Fibroblast of the conjunctiva (primary cell): ENCODE measurements at places on chromosomes 12 and 14.

- DNase-seq = peak; percentile 42
Measured at GRCh38 chr12:85575120-85576096, 260.8 kb downstream of the RASSF9 start.

GRCh38 chr14:39267608-39268005, 33.9 kb downstream of the MIA2 start:
- no peak for DNase-seq

- DNase-seq = peak; percentile 93
Measured at GRCh38 chr14:21087294-21088091, 11.0 kb downstream of the ZNF219 start.

DNA sequence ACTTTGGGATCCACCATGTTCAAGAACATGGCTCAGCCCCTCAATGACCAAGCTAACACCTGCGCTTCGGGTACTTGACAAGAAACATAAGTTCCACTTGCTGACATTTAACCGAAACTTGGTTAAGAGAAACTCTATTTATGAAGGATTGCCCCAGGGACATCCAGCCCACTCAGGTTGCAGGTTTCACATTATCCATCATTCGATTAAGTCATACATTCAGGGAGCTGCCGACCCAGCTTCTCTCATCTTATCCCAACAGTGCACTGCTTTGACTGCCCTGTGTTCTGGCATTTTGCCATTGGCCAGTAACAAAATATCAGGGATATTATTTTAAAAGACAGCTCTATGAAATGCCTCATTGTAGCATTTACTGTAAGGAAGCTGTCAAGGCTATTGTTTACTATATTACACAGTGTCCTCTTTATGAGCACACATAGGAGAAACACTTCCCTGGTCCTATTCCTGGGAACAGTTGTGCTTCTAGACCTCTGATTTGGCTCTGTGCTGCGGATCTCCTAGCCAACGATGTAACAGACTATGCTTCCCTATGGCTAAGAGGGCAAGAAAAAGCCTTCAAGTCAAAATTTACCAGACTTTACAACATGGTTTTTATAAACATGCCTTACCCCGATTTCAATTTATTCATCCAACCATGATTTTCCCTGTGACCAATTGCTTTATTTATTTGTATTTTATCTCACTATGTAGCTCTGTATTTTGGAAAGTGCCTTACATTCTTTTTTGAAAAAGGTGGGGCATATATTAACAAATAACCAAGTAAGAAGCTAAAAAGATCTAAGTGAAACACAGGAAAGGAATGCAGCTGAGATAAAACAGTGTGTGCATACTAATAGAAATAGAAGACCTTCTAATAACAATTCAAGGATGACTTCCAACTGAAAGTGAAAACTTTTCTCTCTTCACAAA, 109.3 kb downstream of the ITPR2 start:
- no peak for DNase-seq

- no peak for DNase-seq
Measured at GRCh38 chr12:89486264-89486663, 38.3 kb downstream of the GALNT4 start.

DNA sequence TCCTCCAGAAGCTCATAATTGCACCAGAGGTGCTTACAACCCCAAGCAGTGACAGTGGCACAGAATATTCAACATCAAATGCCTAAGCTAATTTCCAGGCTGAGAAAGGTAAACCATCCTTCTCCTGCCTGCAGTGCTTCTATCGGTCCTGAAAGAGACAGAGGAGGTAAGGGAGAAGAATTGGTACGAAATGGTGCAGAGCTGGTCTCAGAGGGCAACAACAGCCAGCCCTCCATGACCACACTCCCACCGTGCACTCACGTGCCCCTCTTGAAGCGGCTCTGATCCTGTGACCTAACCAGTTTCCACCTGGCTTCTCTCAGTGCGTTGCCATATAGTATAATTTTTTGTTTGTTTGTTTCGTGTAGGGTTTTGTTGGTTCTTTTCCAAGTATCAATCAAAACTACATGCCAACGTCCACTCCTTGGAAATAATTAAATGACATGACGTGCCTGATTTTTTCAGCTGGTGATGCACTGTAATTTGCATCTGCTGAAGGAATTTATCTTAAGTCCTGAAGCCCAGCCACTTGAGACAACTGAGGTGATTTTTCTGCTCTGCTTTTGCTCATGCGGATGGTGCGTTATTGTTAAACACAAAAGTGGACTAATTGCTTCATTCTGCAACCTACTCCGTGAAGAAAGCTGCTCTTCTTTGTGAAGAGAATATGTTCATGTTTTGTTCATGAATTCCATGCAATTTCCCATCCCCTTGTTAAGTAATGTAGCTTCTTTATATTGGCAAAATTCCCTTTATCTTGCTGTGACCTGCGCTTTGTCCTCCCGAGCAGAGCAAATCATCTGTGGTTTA, 1.3 kb upstream of the ATP2A2 start:
- DNase-seq = no peak

- DNase-seq = no peak
Measured at GRCh38 chr14:84579292-84579691, 950.7 kb upstream of the FLRT2 start.

GRCh38 chr14:99081880-99082279, 190.1 kb downstream of the BCL11B start:
- no peak for DNase-seq

DNA sequence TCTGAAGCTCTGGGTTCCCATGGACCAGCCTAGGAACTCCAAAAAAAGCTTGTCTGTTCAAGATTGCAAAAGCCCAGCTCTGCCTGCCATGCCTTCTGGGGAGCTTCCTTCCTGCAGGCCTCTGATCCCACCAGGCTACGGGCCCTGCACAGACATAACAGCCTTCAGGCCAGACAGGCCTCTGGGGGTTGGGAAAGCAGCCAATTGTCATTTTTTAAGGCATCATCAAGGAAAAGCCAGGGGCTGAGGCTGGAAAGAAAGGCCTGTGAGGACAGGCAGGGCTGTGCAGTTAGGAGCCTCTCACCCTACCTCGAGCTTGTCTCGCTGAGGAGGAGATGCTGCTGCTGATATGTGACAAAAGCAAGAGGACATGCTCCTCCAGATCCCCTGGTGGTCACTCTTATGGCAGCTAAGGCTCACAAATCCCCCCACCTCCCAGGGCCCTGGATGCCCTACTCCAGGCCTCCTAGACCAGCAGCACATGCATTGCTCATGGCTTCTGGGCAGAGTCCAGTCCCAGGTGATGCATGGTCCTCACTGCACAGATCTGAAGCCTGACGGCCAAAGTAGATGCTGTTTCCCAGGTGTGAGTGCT, 2.9 kb downstream of the TMEM229B start:
- no peak for DNase-seq

GRCh38 chr14:102764220-102764671, 13.0 kb upstream of the TRAF3 start:
- DNase-seq = no peak

- no peak for DNase-seq
Measured at GRCh38 chr14:75630695-75631452, 29.8 kb downstream of the ERG28 start.

DNA sequence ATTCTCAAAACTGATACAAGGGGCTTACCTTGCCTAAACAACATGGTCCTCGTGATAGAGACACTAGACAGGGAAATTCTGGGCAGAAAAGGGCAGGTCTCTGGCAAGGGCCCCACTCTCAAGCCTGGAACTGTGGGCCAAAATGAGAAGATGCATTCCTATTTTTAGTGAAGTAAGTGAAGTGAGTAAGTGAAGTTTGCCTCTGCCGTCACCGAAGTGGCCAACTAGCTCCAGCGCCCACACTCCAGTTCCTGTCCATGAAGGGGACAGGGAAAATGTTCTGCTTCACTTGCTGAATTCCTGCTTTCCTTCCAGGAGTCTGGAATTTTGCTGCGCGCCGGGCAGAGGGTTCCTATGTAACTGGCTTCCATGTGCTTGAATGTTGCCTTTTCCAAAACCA, 1035.6 kb upstream of the TMEM132C start:
- DNase-seq = no peak

DNA sequence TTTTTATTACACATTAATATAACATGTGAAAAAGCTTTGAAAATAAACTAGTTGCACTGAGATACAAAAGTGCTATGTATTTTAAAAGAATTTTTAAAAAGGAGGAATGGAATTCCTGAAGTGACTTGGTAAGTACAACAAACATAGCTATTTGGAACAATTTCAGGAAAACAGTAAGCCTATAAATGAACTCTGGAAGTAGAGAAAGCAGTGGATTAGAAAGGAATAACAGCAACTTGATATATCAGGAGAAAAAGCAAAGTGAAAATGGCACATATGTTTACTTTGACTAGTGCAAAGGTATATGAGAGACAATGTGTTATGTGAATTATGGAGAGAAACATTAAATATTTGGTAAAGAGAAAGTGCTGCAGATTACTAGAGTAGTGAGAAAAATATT, 811.7 kb downstream of the C12orf50 start:
- DNase-seq = peak; percentile 8

- DNase-seq = no peak
Measured at GRCh38 chr12:106508966-106509365, 73.8 kb upstream of the RFX4 start.
